ENCODE measurements at places on chromosomes 7 and 10. TPM values are rescaled to one million over a fixed set of nuclear protein-coding genes. Genes with fewer than 3 reads are reported as not detected.

CNNM1 gene
- 1.6 TPM for total RNA-seq

GHRHR gene
- not detected for total RNA-seq

CDK14 gene
- 6.5 TPM for total RNA-seq

PSTK gene
- total RNA-seq: 14.1 TPM

SPOCK2 gene
- total RNA-seq: 0.05 TPM

GPR146 gene
- 4.9 TPM for total RNA-seq

OR2AE1 gene
- not detected for total RNA-seq

TMEM270 gene
- total RNA-seq: 0.32 TPM

MYOZ1 gene
- 1.0 TPM for total RNA-seq

C1GALT1 gene
- total RNA-seq: 69.8 TPM

RNF148 gene
- total RNA-seq: not detected

ANXA8 gene
- 0.54 TPM for total RNA-seq

FAM13C gene
- 0.22 TPM for total RNA-seq

PDE1C gene
- 43.5 TPM for total RNA-seq

CHN2 gene
- not detected for total RNA-seq

HYAL4 gene
- not detected for total RNA-seq

TRIL gene
- total RNA-seq: 0.44 TPM

HOXA5 gene
- total RNA-seq: 0.69 TPM

ADAM12 gene
- total RNA-seq: 43.4 TPM

NKX1-2 gene
- 0.02 TPM for total RNA-seq

INA gene
- not detected for total RNA-seq

NODAL gene
- not detected for total RNA-seq

ZPBP gene
- not detected for total RNA-seq

PIP gene
- not detected for total RNA-seq

SFMBT2 gene
- 2.0 TPM for total RNA-seq

ACTL6B gene
- not detected for total RNA-seq

ZNF735 gene
- not detected for total RNA-seq

REEP3 gene
- 67.8 TPM for total RNA-seq

KIF20B gene
- total RNA-seq: 21.2 TPM

TUBB8 gene
- total RNA-seq: 0.22 TPM

NAT16 gene
- total RNA-seq: not detected

TMEM72 gene
- total RNA-seq: 2.2 TPM
